ENCODE measurements at places on chromosomes 4 and X.

- no peak for DNase-seq
These were observed 3.6 kb upstream of the FHL1 start for GRCh38 chrX:136143711-136144110.

DNA sequence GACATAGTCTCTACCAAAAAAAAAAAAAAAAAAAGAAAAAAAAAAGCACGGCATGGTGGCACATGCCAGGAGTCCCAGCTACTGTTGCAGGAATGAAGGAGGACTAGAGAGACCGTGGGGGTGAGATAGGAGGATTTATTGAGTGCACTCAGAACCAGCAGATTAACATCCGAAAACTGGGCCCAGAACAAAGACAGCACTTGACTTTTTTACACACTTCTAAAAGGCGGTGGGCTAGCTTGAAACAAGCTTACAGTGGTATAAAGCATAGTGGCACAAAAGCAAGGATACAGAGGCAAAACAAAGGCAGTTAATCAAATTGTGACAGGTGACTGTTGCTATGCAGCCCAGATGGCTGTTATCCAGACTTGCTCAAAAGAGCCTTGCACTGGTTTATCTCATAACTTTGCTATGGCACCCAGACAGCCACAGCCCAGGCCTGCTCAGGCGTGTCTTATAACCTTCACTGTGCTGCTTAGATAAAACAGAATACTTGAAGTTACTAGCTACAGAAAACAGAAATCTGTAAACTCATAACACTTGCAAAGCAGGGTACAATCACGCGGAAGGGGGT lies 9.9 kb upstream of the PI4K2B start:
- DNase-seq: no peak

DNA sequence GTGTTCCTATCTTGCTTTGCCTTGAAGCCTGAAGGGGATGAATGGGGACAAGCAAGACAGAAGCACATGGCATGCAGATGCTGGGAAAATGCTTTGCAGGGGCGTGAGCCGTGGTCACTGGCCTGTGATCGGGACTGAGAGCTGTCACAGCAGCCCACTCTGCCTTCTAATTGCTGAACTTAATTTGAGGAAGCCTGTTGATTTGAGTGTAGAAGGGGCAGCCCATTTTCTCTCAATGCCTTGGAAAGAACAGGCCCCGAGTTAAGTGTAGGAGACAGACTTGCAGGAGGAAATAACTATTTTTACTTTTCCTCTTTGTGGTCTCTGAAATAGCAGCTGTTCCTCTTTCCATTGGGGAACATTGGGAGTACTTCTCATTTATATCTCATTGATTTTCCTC lies 26.1 kb upstream of the TBC1D1 start:
- no peak for DNase-seq

DNA sequence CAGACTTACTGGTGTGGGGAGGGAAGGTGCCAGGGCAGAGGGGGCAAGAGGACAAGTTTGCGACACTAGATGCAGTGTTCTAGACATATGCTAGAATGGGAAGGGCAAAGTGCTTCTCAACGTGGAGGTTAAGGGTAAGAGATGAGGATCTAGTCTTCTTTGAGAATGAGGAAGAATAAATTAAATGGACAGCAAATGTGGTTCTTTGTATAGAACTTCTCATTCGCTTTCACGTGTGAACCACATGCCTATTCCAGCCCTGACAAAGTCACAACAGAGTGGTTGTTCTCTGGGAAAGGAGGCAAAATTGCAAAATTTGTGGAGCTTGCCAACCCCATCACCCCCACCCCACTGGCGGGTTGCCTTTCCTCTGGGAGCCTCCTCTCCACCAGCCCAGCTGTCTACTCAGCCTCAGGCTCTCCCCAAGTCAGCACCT lies 1.5 kb upstream of the ANXA5 start:
- no peak for DNase-seq

GRCh38 chrX:45912316-45912715 lies 632.9 kb downstream of the ZNF674 start:
- DNase-seq: no peak

GRCh38 chrX:130020661-130021324 lies 38.4 kb downstream of the BCORL1 start:
- no peak for DNase-seq

DNA sequence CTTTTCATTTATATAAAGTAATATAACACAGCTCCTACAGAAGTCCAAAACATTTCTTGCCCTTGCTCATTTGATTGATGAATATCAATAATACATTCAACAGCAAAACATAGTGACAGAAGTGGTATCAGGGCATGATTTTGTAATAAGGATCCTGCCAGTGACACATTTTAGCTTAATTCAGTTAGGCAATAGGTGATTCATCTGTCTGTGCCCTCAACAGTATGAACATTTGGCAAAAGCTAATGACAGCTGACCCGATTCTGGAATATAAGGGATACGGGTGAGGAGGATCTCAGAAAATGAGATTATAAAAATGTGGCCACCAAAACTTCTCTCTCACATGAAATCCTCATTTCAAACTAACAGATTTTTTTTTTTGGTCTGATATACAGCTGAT lies 294.0 kb downstream of the CAMK2D start:
- DNase-seq: no peak
